ENCODE measurements at places on chromosomes 16 and 17. TPM values are rescaled to one million over a fixed set of nuclear protein-coding genes. Genes with fewer than 3 reads are reported as not detected.

Gene BAIAP3
- total RNA-seq: 0.75 TPM

Gene ANKRD40CL
- not detected for total RNA-seq

Gene TEDC2
- total RNA-seq: 6.9 TPM

Gene UBE2Z
- 115 TPM for total RNA-seq

Gene TERB1
- 0.26 TPM for total RNA-seq

Gene ZNF785
- total RNA-seq: 16.3 TPM

Gene CNTNAP4
- not detected for total RNA-seq

Gene HOXB8
- not detected for total RNA-seq

Gene TEKT1
- total RNA-seq: not detected

Gene PHOSPHO1
- not detected for total RNA-seq
